Activated CD8-positive, alpha-beta memory T cell treated with anti-CD3 and anti-CD28 coated beads for 4 hours (primary cell): ENCODE measurements at places on chromosomes 11 and 22.

GRCh38 chr11:57481915-57482781 lies 21.8 kb downstream of the RTN4RL2 start:
- no peak for DNase-seq

GRCh38 chr11:65864706-65865471 lies 4.7 kb downstream of the MUS81 start:
- no peak for DNase-seq

DNA sequence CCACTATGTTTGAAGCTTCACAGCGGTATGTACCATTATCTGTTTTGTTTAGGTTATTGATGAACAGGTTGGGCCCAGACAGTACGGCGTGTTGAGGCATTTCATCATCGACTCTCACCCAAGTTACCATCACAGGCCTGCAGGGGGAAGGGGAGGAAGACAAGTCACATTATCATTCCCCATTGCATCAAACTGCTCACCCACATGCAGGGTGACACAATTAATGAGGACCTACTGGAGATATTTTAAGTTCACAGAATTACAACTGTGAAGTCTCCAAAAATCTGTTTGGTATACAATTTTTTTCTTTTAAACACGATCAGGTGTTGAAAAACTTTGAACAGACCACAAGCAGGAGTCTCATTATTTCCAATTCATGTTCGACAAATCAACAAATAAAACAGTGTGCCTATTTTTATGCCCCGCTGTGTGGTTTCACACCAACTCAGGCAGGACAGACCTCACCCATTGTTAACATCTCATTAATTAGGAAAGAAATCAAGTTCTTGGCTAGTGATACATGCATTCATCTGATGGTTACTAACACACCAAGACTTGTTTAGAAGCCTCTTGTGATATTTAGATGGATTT lies 289.5 kb downstream of the CADM1 start:
- no peak for DNase-seq

DNA sequence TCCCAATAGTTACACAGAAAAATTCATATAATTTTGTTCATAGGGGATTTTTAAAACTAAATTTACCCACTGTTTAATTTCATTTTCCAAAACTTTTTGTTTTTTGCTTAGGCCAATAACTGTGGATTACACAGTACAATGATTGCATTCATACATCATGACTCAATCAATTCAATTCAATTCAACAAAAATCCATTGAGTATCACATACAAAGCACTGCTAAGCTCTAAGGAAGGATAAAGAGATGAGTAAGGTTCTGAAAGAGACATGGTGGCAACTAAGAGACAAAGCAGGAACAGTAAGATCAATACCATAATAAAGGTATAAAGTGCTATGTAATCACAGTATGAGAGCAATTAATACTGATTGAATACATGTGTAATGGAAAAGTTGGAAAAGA lies 9.4 kb upstream of the LAYN start:
- DNase-seq: no peak

DNA sequence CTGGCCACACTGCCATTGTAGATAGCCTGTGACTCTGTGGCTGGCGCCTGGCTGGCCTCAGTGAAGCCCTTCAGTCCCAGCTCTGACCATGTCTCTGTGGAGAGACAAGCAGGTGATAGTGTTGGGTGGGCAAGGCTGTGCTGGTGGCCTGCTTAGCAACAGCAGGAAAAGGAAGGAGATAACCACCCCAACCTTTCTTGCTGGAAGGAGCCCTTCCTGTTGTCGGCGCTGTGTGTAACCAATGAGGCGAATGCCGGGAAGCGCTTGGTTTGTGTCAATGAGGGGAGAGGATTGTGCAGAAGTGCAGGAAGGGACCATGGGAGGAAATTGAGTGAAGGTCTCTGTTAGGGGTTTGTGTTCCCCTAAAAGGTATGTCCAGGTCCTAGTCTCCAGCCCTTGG lies 27.3 kb downstream of the PARVB start:
- no peak for DNase-seq

DNA sequence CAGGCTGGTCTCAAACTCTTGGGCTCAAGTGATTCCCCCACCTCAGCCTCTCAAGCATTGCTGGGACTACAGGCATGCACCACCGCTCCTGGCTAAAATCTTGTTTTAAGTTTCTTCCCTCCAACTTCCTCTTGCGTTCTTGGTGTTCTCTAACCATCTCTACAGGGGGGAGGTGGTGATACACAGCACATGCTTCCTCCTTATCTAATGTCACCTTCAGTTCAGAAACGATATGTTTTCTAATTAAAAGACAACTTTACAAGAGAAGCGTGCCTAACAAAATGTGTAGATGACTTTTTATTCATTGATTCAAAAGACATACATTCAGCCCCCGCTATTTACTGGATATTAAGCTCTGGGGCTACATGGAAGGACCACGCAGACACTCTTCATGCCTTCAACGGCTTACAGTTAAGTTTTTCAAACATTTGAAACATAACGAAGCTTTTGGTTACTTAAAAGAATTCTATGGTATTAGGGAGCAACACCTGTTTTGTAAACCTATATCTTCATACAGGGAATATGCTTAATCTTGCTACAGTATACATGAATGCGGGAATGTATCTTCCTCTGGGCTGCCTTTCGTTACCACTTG lies 933 bp upstream of the DLAT start:
- DNase-seq: no peak

DNA sequence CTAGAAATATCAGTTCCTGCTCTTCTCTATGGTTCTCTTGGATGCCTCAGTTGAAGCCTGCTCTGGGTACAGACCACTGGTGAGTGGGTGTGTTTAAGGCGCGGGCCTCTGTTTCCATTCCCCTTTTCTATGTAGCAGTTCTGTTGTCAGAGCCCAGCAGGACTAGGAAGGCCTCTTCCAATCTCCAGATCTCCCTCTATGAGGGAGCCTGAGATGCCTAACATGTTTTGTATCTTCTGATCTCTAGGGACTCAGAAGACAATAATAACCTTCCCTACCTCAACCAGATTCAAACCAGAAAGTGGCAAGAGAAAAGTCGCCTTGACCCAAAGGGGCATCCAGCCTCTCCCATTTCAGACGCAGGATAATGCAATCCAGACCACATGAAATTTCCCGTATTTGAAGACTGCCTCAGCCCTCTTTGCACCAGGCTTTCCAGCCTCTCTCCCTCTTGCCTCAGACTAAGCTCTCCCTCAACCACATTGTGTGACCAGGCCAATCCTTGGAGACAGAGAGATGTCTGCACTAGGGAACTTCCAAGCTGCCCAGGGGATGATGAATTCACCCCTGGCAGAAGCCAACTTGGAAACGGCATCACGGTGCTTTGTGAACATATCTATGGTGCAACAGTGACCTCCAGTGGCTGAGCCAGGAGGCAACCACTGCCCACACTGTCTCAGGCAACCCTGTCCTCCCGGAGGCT lies 150.1 kb upstream of the UBASH3B start:
- DNase-seq: no peak

DNA sequence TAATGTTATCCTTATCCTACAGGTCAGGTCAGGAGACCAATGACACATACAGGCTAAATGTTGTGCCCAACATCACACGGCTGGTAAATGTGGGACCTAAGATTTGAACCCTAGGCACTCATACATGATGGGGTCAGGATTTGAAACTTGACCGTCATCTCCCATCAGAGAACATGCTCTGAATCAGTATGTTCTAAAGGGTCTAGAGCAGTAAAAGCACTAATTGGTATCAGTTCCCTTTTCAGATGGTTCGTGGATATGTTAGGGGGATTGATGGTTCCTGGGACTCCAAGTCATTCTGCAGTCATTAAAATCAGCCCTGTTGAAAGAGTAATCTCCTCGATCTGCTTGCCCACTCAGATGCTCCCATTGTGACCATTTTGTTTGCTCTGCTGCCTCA lies 65.5 kb downstream of the BMAL1 start:
- DNase-seq: no peak

DNA sequence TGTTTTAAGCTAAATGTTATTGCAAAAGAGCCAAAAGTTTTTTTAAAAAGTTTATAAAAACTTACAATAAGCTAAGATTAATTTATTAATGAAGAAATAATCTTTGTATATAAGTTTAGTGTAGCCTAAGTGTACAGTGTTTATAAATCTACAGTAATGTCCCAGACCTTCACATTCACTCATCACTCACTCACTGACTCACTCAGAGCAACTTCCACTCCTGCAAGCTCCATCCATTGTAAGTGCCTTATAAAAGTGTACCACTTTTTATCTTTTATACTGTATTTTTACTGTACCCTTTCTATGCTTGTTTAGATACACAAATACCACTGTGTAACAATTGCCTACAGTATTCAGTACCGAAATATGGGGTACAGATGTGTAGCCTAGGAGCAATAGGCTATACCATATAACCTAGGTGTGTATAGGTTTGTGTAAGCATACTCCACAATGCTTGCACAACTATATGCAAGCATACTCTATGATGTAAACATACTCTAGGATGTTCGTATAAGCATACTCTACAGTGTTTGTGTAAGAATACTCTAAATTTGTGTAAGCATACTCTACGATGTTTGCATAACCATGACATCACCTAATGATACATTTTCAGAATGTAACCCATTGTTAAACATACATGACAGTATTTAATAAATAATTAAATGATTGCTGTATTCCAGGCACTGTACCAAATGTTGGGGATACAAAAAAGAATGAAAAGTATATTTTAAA lies 953.0 kb downstream of the KCNA4 start:
- DNase-seq: no peak
